GOT3 (cell line): ENCODE measurements at places on chromosomes 12 and 14.

DNA sequence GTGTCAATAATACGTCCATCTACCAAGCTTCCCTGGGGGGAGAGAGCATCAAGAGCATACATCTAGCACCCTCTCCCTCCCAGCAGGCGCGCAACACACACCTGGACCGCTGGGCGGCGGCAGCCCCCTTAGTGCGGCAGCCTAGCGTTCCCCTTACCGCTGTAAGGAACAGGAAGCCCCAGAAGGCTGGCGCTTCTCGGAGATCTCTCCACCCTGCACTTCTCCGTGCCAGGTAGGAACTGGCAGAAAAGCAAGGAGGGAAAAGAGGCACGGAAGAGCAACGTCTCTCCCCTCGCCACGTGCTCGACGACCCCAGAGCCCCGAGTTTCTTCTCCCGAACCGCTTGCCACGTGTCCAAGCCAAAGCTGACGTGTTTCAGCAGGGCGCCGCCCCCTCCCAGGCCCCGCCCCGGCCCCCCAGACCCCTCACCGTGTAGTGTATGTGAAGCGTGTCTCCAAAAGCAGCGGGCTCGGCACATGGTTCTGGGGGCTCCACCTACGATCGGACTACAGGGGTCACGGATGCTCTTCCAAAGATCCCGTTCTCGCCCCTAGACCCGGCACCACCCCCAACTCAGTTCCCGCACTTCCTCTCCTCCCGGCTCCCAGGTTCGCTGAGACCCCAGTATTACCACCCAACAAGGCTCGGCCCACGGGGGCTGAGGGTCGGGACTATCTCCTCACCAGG is 532 bp downstream of the FKBP11 start:
- DNase-seq = no peak

- no peak for DNase-seq
Measured at GRCh38 chr12:122021193-122021821, 377 bp upstream of the BCL7A start.

DNA sequence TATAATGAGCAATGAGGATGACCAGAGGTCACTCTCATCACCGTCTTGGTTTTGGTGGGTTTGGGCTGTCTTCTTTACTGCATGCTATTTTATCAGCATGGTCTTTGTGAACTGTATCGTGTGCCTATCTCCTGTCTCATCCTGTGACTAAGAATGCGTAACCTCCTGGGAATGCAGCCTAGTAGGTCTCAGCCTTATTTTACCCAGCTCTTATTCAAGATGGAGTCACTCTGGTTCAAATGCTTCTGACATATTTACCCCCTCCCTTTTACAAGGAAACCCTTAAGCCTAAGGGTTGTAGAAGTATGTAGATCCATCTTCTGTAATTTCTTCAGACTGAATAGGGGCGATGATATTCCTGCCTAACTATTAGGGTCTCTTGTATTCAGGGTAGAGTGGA is 8.4 kb downstream of the IFI27L1 start:
- DNase-seq = no peak

DNA sequence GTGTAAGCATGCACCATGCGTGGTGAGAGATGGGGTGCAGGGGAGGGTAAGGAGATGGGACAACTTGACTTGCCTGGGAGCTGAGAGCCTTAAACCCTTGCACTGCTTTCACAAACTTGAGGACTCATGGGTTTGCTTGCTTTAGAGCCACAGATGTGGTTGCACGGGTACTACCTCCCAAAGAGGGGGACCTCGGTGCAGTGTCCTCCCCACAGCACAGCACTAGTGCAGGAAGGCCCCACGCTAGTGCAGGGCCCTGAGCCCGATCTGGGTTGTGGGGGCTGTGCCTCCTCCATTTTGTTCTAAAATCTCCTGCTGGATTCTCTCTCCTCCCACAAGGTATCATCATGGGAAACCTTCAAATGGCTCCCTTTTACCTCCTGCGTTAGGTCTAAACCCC is 11.2 kb downstream of the KRT72 start:
- no peak for DNase-seq

GRCh38 chr12:104334581-104334980 is 31.0 kb downstream of the EID3 start:
- no peak for DNase-seq
